Foreskin melanocyte (primary cell): ENCODE measurements at places on chromosomes 5 and 9.
A peak's percentile ranks its signal among the peaks of the same experiment; 100 is the strongest.

GRCh38 chr5:119058979-119059529 is 11.8 kb upstream of the DMXL1 start:
- no peak for DNase-seq

DNA sequence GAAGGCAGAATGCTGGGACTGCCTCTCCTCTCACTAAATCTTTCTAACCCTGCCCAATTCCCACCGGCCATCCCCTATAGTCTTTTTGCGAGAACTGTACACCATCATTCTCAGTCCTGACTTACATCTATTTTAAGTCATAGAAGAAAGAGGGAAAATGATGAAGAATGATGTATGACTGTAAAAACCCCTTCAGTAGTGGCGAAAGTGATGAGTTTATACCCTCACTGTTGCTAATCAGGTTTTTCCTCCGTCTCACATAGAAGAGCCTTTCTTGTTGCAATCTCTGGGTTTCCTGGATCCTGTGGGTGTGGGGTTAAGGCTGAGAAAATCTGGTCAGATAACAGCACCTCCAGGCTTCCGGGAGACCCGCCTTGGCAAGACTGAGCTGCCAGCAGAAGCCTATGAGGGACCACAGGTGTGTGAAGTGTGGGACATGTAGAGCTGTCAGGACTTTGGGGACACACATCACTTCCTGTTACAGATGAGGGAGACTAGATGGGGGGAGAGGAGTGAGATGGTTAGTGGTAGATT is 147.1 kb upstream of the SLC12A2 start:
- DNase-seq, result no peak

DNA sequence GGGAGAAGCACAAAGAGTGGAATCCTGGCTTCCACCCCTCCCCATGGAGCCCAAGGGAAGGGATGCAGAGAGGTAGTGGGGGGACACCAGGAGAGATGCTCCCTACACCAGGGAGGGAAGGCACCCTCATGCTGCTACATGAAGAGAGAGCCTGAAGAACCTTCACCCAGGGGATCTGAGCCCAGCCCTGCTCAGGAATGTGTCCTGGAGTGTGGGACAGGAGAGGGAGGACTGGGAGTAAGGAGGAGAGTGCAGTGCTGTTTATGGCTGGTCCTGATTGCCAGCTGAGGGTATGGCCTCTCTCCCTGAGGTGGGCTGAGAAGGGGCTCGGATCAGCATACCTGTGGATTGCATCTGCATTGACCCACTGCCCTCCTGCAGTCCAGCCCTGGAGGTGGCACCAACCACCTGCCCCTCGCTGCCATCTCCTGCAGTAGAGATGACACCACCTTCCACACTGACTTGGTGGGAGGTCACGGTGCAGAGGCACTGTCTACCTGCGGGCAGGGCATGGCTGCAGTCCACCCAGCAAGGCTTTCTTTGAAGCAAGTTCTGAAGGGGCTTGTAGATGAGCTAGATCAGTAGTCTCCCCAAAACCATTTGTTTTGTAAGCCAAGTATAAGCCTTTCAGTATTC is 114.9 kb upstream of the SLC25A48 start:
- DNase-seq, result no peak

GRCh38 chr9:134066526-134066912 is 1.3 kb downstream of the BRD3 start:
- DNase-seq, result no peak

DNA sequence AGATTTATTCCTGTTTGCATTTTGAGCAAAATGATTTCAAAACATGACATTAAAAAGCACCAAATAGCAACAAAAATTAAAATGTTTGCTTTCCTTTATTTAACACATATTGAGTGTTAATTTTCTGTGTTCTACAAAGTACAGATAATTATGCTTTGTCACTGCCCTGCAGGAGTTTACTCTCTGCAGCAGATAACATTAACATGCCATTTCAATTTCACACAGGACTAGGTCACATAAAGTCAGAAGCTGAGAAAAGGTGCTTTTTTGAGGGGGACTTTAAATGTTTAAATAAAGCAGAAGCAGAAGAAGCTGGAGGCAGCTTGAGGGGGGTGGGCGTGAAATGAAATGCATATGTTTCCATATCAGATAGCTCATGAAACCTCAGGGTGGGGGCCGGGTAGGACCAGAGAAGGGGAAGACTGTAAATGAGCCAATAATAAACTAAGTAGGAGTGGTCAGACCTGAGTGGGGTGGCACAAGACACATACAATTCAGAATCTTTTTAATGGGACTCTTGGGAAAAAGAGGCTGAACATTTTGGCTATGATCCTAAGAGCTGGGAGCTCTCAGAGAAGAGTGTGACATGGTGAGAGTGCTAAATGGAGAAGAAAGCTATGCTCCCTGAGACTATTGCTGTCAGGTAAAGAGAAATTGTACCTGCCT is 387.5 kb downstream of the FAM170A start:
- DNase-seq, result no peak

DNA sequence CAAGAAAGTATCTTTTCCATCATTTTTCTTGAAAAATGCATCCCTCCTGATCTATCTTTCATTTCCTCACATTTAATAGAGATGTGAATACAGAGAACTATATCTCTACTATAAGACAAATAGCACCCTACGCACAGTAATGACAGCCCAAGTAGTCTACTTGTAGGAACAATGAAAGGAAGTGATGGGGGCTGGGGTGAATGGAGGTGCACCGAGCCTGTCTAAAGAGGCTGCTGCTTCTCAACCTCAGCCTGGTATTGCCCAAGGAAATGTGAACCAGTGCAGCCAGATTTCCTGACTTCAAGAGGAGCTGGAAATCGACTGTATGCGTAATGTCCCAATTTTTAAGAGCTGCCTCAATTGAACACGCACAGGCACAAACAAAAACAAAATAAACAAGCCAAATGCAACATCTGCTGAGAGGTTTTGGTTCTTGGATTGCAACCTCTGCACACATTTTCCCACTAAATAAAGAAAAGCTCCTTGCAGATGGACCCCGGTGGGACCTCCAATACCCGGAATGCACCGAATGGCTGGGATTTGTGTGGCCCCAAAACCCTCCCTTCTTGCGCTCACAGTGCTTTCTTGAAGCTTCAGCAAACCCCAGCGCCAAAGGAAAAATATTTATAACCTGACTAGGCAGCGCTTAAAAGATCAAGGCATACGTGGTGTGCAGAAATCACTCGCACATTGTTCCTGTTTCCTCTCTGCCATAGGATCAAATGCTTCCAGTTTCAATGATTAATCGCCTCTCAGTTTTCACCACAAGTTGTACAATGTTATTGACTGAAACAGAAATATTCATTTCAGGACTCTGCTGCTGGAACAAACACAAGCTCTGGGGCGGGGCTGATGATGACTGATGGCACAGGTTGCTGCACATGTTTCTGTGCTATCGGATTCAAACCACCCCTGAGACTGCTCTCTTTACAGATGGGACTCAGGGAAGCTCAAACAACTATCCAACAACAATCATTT is 68.3 kb downstream of the KCNIP1 start:
- no peak for DNase-seq

- no peak for DNase-seq
Measured at GRCh38 chr9:90287567-90288274, 354.9 kb downstream of the DIRAS2 start.

- peak; percentile 11 for DNase-seq
Measured at GRCh38 chr9:101727612-101728524, 10.6 kb downstream of the GRIN3A start.

- DNase-seq, result no peak
Measured at GRCh38 chr5:127757576-127757975, 54.4 kb downstream of the CCDC192 start.

- no peak for DNase-seq
Measured at GRCh38 chr9:113530022-113530635, 66.6 kb downstream of the RGS3 start.

DNA sequence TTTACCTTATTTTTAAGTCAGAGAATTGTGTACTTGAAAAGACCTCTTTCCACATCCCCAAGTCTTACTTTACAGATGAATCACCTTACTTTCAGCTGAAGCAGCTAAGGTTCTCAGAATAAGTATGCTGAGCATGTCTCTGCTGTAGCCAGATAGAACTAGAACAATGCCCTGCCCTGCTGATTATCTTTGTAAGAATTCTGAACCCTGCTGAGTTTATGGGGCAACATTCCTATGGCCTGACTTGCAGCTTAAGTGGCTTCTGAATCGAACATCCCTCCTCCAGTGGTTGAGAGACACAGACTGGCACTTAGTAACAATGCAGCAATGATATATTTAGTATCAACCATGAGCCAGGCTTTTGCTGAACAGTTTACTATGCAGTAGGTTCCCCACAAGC is 592.0 kb upstream of the WWC1 start:
- DNase-seq, result peak; percentile 81

DNA sequence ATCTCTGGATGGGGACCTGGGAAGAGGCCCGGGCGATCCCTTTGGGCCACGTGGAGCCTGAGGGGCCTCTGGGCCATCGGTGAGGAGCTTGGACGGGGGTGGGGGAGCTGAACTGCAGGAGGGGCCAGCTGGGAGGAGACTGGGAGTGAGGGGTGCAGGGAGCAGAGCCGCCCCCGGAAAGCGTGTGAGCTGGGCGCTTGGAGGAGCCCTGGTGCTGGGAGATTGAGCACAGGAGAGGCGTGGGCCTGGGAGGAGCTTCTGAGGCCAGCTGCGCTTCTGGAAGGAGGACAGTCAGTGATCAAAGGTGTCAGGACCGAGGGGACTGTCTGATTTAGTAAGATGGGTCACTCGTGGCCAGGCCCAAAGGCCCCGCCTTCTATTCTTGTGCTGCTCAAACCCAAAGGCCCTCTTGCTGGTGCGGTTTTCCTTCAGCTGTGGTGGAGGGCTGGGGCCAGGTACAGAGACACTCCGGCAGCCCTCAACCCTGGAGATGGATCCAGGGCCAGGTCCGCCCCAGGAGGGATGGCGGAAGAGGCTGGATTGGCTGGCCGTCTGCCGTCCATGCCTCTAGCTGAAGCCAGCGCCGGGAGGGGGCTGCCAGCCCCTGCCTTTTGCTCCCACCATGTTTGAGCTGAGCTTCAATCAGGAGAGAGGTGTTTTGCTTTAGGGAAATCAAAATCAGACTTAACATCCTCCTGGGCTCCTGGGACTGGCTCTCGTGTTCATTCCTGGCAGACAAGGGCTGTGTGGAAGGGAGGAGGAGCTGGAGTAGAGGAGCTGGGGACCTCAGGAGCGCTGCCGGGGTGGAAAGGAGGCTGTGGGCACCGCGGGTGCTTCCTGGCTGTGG is 21.6 kb downstream of the NCS1 start:
- no peak for DNase-seq

DNA sequence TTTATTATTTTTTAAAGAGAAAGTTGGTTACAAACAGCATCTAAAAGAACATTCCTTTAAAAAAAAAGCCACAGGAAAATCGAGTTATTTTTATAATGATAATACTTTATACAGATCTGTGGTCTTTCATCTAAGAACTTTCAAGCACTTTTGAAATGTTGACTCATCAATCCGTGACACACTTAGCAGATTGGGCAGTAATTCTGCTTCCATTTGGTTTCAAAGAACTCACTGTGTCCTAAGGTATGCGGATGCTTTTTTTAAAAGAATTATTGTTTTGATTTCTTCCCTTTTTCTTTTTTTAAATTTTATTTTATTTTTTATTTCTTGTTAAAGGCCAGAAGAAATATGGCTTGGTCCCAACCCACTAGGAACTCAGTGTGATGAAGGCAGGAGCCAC is 147.8 kb downstream of the AOPEP start:
- peak; percentile 78 for DNase-seq

DNA sequence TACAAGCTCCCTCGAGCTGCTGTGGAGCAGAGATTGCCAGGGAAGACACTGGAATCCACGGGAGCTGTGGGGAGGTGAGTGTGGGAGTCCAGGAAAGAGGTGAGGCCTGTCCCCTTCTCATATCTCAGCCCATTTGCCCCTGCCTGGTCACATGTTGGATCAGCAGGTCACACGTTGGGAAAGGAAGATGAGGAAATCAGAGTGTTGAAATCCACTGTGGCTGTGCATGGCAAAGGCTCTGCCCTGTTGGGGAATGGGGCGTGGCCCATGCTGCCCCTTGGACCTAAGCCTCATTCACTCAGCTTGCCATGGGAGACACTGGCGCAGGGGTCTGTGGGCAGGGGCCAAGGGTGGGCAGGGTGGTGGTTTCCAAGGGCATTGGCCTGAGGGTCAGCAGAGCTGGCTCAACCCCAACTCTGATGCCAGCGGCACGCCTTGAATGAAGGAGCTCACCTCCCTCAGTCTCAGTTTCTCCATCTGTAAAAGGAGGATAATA is 85.4 kb upstream of the CPEB4 start:
- no peak for DNase-seq
